Liver (tissue), 10 donors: ENCODE measurements at places on chromosomes 1 and 21. TPM values are rescaled to one million over a fixed set of nuclear protein-coding genes. Genes with fewer than 3 reads are reported as not detected.

The HIVEP3 gene
- total RNA-seq, result 1.6 TPM

GRCh38 chr21:44510508-44511218 lies 29.3 kb downstream of the KRTAP10-1 start:
- DNase-seq, result peak; percentile 80

DNA sequence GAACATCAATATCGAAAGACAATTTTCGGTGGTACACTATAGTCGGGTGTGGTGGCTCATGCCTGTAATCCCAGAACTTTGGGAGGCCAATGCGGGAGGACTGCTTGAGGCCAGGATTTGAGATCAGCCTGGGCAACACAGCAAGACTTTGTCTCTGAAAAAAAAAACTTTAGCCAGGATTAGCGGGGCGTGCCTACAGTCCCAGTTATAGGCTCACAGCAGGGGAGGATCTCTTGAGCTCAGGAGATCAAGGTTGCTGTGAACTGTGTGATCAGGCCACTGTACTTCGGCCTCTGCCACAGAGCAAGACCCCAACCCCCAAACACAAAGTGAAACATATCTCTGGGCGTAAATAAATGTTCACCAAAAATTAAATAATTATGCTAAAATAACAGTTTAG lies 1.6 kb downstream of the TADA1 start:
- peak; percentile 39 for DNase-seq

The ARHGAP29 gene
- total RNA-seq, result 27.7 TPM

GRCh38 chr1:37410105-37410504 lies 64.3 kb upstream of the ZC3H12A start:
- DNase-seq, result no peak

DNA sequence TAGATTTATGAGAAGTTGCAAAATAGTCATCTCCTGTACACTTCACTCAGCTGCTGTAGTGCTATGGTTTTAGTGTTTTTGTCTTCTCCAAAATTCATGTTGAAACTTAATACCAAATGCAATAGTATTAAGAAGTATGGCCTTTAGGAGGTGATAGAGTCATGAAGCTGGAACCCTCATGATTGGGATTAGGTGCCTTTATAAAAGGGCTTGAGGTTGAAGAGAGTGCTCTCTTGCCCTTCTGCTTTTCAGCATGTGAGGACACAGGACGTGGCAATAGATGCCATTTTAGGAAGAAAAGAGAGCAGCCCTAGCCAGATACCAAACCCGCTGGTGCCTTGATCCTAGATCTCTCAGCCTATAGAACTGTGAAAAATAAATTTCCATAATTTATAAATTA lies 87.6 kb downstream of the CTH start:
- DNase-seq, result no peak

GRCh38 chr1:65104854-65105534 lies 43.0 kb upstream of the AK4 start:
- no peak for DNase-seq
